Femur (tissue), 1 donor: ENCODE measurements at places on chromosomes 1 and 21.

- no peak for DNase-seq
Observed at GRCh38 chr1:115144176-115144575, 54.9 kb upstream of the TSPAN2 start.

DNA sequence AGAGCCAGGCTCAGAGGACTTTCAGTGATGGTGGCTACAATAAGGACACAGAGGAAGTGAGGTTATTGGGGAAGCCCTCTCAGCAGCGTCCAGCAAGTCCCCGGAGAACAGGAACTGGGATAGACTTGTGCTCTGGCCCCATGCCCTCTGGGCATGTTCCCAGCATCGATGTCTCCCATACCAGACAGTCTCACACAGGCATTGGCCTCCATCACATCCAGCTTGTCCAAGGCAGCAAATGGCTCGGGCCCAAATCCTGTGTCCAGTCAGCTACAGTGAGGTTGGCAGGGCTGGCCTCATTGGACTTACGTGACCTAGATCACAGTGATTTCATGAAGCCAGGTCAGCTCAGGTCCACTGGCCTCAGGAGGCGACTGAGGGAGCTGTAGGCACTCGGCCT, 19.6 kb upstream of the TMEM54 start:
- no peak for DNase-seq

GRCh38 chr1:53108646-53109580, 33.5 kb downstream of the SLC1A7 start:
- no peak for DNase-seq

- DNase-seq: no peak
Observed at GRCh38 chr1:14217384-14217783, 381.1 kb upstream of the KAZN start.

DNA sequence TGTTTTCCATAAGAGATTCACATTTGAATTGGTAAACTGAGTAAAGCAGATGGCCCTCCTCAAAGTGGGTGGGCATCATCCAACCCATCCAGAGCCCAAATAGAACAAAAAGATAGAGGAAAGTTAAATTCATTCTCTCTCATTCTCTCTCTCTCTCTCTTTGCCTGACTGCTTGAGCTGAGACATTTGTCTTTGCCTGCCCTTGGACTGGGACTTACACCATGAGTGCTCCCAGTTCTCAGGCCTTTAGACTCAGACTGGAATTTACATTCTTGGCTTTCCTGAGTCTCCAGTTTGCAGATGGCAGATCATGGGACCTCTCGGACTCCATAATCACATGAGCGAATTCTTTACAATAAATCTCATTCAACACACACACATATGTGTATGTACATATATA, 69.6 kb downstream of the RGS13 start:
- no peak for DNase-seq

GRCh38 chr1:71641903-71642302, 561.1 kb upstream of the ZRANB2 start:
- no peak for DNase-seq

- peak; percentile 45 for DNase-seq
Observed at GRCh38 chr1:108643492-108644335, 17.2 kb downstream of the HENMT1 start.

DNA sequence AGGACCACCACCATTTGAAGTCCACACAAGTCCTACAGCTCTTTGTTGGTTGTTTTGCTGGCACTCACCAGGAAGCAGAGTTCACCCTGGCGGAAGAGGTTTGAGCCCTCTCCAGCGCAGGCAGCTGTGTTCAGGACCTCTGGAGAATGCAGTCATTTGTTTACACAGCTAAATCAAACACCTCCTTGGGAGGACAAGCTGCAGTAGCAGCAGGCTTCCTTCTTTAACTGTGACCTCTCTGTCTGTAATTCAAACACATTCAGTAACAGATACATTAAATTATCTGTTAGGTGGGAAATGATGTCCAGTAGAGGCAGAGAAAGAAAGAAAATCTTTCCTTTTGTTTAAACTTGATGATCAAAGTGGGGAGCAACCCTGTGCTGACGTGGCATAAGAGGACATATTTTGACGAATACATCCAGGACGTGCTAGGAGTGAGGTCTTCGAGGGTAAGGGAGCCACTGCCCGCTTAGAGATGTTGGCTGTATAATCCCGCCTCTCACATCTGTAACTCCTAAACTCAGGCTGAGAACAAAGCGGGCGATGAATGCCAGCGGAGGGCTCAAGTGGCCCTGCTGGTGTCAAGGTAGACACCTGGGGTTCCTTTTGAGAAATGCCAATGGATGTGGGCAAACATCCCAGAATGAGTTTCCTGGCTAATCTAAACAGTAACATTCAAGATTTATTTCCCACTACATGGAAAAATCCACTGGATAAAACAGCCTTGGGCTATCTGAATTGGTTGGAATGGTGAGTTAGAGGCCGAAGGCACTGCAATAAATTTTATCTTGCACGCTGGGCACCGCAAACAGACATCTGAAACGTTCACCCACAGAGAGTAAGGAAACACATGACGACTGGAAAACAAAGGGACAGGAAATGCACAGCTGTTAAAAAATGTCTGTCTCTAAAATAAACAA, 51.7 kb downstream of the ABCA4 start:
- DNase-seq: peak; percentile 66

GRCh38 chr1:229153955-229154548, 116.9 kb upstream of the RAB4A start:
- DNase-seq: no peak

- DNase-seq: no peak
Observed at GRCh38 chr1:24606621-24607020, 36.5 kb upstream of the SRRM1 start.

- no peak for DNase-seq
Observed at GRCh38 chr1:61101536-61101935, 19.2 kb downstream of the NFIA start.

GRCh38 chr21:14947613-14948160, 117.1 kb downstream of the NRIP1 start:
- DNase-seq: no peak

GRCh38 chr1:25979210-25979609, 18.7 kb downstream of the PAFAH2 start:
- no peak for DNase-seq

- peak; percentile 36 for DNase-seq
Observed at GRCh38 chr21:46394595-46395104, 64.0 kb upstream of the DIP2A start.

GRCh38 chr1:183349201-183349711, 68.9 kb downstream of the NMNAT2 start:
- peak; percentile 70 for DNase-seq

GRCh38 chr1:236301080-236301957, 19.6 kb upstream of the ERO1B start:
- DNase-seq: no peak

DNA sequence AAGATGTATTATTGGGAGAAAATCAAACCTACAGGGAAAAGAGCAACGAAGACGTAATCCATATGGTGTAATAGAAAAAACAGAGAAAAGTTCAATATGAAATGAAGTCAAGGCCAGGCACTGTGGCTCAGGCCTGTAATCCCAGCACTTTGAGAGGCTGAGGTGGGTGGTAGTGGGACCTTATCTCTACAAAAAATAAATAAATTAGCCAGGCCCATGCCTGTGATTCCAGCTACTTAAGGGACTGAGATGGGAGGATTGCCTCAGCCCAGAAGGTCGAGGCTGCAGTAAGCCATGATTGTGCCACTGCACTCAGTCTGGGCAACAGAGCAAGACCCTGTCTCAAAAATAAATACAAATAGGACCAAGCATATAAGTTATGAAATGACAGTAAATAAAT, 11.4 kb downstream of the DESI2 start:
- DNase-seq: no peak

DNA sequence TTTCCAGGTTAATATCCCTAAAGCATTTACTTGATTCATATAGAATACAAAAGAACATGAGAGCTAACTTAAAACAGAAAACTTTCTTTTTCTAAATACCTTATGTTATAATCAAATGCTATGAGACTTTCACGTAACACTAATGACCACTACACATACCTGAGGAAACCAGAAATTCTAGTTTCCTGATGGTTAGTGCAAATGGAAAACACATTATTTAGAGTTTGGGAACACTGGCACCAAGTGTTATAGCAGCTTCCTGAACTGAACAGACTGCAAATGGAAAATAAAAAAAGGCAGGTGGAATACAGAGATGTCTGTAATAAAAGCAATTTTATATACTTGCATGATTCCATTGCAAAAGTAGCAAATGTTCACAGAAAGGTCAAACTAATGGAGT, 15.5 kb downstream of the PAXBP1 start:
- DNase-seq: no peak

DNA sequence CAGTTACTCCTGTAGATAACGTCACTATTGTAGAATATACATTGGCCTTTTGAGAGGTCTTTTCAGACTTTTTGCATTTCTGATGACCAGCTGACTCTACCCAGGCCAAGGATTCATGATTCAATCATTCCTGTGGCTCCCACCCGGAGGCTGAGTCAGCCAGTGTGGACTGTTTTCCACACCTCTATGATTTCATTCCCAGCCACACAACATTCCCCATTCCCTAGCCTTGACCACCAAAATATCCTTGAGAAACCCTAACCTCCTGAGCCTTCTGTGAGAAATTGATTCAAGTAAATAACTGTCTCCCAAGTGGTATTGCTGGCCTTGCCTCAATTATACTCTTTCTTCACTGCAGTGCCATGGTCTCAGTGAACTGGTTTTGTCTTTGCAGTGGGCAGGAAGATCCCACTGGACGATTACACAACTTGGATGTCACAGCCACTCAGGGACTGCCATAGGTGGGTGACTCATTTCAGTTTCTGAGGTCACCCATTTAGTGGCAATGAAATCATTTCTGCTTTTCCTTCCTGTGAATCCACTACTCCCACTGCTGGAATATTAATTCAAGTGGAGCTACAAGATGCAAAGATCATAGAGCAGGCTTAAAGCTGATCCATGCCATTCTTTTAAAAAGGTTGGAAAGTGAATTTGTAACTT, 518.6 kb upstream of the ZP4 start:
- peak; percentile 43 for DNase-seq

- no peak for DNase-seq
Observed at GRCh38 chr1:21258331-21259134, 31.7 kb downstream of the ECE1 start.

DNA sequence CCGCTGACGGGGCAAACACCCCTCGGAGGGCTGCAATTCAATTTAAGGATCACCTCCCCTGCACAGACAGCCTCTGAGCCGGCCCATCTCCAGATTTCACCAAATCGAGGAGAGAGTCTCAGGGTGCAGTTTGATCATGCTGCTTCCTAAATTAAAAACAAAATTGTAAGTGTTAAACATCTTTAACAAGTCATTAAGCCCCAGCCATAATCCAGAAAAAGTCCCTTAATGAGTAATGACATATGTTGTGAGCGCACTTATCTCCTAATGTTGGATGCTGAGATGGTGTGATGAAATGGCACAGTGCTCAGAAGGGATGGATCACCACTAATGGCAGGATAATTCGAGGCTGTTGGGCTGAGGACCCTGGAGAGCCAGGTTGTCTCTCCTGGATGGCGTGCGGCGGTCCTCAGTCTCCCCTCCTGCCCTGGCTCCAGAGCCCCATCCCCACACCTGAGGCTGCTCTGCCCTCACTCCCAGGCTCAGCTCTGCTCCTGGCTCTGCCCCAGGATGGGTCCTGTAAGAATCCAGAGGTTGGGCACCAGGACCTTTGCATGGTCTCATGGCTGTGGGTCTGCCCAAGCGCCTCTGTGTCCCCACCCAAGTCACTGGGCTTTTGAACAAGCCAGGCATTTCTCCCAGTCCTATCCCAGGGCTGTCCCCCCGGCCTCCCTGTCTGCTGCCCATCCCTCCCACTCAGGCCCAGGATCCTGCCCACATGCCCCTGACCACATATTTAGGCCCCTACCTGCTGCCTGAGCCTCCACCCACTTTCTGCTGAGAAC, 224.4 kb upstream of the POU3F1 start:
- DNase-seq: no peak

DNA sequence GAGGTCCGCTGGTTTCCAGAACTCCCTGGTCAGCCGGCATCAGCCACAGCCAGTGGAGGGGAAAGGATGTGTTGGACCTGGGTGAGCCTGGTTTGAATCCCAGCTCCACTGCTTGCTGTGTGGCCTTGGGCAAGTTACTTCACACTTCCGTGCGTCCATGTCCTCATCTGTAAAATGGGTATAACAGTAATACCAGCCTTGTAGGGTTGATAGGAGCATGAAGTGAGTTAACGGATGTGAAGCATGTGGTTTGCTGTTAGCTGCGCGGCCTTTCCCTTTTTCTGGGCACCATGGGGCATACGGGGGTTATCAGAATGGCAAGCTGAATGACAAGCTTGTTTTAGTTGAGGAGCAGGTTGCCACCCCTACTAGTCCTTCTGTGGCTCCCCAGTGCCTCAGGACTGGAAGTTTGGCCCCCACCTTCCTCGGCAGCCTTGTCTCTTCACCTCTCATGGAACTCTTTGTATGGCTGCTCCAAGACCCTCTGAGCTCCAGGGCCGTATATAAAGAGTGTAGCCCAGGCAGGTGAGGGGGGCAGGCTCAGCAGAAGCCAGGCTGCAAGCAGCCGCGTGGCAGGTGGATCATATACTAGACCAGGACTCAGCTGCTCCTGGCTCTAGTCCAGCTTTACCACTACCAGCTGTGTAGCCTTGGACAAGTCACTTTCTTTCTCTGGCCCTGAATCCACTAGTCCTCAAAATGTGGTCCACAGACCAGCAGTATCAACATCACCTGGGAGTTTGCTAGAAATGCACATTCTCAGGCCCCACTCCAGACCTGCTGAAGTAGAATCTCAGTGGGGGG, 95.4 kb downstream of the LACTBL1 start:
- no peak for DNase-seq

- DNase-seq: no peak
Observed at GRCh38 chr1:228377664-228378089, 29.0 kb downstream of the TRIM11 start.

DNA sequence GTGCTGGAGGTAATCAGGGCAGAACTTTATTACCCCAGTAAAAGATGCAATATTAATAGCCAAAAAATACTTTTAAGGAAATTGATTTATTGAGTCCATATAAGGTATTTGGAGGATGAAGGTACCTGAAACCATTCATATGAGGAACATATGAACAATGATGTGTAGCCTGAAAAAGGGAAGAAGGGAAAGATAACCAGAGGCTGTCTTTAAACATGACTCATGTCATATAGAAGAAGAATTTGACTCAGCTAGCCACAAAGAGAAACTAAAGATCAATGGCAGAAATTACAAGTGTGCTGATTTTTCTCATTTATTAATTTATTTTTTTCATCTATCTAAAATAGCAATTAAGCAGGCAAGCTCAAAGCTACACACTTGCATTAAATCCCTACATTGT, 136.2 kb upstream of the DUSP10 start:
- no peak for DNase-seq

DNA sequence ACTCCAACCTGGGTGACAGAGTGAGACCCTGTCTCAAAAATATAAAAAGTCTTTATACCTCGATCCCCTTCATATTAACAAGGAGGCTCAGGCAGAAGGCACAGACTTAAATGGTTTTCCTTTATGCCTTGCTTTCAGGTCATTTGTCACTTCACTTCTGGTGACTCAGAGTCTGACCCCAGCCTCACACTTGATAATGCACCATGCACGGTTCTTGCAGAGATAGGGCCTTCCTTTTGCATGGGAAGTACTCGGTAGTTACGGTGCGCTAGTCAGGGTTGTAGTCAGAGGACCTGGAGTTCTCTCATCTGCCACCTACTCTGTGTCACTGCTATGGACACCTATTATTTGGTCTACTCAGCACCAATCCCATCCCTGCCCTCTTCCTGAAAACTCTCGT, 43.6 kb upstream of the BMP8B start:
- DNase-seq: no peak

- DNase-seq: no peak
Observed at GRCh38 chr1:228471762-228472398, 15.3 kb upstream of the RNF187 start.

GRCh38 chr1:65577278-65577677, 156.8 kb downstream of the LEPR start:
- no peak for DNase-seq
